Activated CD8-positive, alpha-beta memory T cell treated with anti-CD3 and anti-CD28 coated beads for 36 hours (primary cell): ENCODE measurements at places on chromosomes 7 and 10. TPM values are rescaled to one million over a fixed set of nuclear protein-coding genes. Genes with fewer than 3 reads are reported as not detected.

Gene MMD2
- not detected for total RNA-seq

Gene KLF6
- 124 TPM for total RNA-seq

Gene PAPOLB
- not detected for total RNA-seq

Gene HABP2
- total RNA-seq: not detected

Gene MET
- total RNA-seq: 2.4 TPM

Gene CABCOCO1
- not detected for total RNA-seq

Gene TRAPPC14
- 26.6 TPM for total RNA-seq
